Transverse colon (tissue), 4 donors: ENCODE measurements at places on chromosomes 4 and X. TPM values are rescaled to one million over a fixed set of nuclear protein-coding genes. Genes with fewer than 3 reads are reported as not detected.

DNA sequence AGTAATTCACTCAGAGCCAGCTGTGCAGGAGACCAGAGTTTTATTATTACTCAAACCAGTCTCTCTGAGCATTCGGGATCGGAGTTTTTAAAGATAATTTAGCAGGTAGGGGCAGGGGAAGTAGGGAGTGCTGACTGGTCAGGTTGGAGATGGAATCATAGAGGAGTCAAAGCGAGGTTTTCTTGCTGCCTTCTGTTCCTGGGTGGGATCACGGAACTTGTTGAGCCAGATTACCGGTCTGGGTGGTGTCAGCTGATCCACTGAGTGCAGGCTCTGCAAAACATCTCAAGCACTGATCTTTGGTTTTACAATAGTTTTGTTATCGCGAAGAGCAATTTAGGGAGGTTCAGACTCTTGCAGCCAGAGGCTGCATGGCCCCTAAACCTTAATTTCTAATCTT is 63.6 kb downstream of the TRIM2 start:
- peak; percentile 46 for DNase-seq

GRCh38 chr4:154390324-154390723 is 101.3 kb downstream of the DCHS2 start:
- DNase-seq = no peak

DNA sequence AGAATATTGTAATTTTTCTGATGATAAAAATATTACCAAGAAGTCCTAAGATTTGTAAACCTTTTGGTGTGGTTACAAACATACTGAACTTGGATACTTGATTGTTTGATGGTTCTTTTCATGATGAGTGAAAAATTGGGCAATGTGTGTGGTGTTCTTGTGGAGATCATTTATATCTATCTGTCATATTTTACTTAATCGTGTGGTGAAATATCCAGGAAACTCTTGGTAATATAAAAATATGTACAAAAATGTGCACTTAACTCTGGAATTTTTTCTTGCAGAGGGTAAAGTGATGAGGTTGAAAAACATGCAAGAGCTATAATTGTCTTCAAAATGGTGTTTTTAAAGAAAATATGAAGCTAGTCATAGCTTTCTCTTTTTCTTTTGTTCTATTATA is 2.8 kb downstream of the DCUN1D4 start:
- DNase-seq = no peak

DNA sequence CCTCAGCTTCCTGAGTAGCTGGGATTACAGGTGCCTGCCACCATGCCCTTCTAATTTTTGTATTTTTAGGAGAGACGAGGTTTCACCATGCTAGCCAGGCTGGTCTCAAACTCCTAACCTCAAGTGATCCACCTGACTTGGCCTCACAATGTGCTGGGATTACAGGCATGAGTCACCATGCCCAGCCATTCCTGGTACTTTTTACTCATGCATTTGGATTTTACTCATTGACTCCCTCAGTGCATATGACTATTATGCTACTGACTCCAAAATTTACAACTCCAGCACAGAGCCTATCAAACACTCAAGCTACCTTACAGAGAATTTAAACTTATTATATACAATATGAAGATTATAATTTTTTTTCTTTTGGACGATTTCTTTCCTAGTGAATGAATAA is 199.9 kb downstream of the CXXC4 start:
- DNase-seq = no peak

The POU3F4 gene
- total RNA-seq = not detected

DNA sequence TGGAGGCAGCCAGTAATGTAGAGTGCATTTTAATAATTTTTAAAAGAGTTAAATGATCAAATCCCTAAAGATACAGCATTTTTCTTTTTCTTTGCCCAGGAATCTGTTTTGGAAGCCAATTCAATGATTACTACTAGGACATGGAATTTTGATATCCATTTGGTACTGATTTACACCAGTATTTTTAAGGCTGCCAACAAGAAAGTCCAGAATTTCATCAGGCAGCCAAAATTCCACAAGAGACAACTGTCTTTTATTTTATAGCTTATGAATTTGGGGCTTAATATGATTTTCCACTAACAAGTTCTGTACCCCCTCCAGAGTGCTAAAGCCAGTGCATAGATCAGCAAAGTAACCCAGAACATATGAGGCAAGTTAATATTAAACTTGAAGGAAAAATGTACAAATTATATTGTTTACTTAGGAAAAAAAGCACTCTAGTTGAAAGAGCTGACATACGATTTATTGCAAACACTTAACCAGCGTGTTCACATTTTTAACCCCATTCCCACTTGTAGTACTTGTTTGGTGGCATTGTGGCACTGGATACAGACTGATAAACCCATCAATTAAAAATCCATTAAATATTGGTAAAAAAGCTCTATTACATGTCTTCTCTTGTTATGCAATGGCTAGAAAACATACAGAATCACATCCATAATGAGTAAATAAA is 259.7 kb downstream of the DCHS2 start:
- no peak for DNase-seq

GRCh38 chr4:36966756-36967460 is 277.6 kb upstream of the NWD2 start:
- DNase-seq = no peak
